CD14-positive monocyte (primary cell): ENCODE measurements at places on chromosomes 4 and X. TPM values are rescaled to one million over a fixed set of nuclear protein-coding genes. Genes with fewer than 3 reads are reported as not detected.

The UBL4A gene
- polyA plus RNA-seq, result 27.9 TPM

The GAGE2A gene
- polyA plus RNA-seq, result not detected

DNA sequence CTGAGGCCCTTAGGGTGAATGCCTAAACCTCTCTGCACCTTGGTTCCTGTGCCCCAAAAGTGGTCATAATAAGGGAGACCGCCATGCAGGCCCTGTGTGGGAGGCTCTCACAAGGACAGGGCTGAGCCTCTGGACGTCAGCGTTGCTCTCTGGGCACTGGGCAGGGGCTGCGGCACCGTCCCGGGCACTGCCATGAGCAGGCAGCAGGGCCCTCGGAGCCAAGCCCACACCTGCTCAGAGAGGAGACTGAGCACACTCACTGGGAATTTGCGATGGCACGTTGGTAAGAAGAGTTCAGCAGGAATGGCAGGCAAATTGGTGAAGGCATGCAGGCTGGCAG, 123.4 kb downstream of the HMX1 start:
- DNase-seq, result no peak

DNA sequence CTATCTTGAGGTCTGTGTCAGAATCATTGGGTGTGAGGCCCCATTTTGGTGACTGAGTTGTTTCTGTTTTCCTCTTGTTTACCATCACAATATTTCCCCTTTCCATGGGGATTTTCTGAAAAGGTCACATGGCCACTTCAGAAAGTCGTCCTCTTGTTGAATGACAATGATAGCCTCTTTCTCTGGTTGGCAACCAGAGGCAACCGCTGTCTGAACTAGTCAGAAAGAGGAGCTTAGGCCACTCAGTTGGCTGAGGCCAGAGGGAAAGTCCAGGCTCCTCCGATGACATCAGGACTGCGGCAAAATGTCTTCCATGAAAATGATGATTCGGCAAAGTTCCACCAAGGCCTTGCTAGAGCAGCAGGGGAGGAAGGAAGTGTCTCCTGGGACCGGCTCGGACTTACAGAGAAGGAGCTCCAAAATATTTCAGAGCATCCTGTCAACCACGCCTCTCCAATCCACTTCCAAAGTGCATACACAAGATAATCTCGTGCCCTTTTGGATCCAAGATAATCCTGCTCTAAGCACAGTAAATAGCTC, 19.1 kb upstream of the RBM47 start:
- peak; percentile 77 for DNase-seq

DNA sequence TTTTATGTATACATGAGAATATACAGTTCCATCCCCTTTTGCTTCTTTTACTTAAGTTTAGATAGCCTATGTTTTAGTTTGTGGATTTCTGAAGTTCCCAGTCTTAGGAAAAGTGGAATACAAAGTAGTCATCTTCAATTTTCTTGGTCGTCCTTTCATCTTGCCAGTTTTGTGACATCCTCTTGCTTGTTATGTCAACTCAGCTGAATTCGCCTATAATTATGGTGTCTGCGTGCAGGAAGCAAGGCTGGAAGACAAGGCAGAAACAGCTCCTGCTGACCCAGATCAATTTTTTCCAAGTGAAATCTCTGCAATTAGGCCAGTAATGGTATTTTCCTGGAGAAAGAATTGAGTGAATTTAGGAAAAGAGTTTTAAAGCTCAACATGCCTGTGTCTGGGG, 28.1 kb upstream of the NYX start:
- no peak for DNase-seq
